ENCODE measurements at places on chromosomes 13 and 19.

DNA sequence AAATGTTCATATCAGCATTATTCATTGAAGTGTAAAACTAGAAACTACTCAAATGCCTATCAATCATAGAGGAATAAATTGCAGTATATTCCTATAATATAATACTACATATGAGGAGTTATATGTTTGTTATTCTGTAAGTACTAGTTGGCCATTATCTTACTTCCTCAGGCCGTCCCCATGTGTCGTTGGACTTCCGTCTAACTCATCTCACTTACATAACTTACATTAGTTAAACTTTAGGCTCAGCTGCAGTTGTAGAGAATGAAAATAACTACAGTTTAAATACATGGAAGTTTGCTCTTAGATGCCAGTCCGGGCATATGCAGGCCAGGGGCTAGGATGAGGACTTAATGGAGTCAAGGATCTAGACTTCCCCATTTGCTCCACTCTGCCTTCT lies 8.6 kb upstream of the EPSTI1 start:
- DNase-seq: no peak

DNA sequence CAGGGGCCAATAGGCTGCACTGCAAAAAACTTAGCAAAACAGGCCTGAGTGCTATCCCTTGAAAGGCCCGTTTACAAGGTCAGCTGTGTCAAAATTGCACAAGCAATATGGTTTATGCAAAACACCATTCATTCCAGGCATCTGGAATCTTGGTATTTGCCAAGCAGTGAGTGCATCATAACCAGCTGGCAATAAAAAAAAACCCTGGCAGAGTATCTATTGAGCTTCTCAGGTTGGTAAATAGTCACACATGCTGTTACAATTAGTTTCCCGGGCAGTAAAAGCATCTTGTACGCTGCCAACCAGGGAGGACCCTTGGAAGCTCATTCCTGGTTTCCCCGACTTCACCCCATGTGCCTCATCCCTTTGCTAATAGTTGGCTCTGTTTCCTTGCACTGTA lies 21.3 kb downstream of the ZNF77 start:
- DNase-seq: peak; percentile 82

- DNase-seq: peak; percentile 88
Observed at GRCh38 chr19:51327066-51328001, 14.6 kb downstream of the VSIG10L start.

DNA sequence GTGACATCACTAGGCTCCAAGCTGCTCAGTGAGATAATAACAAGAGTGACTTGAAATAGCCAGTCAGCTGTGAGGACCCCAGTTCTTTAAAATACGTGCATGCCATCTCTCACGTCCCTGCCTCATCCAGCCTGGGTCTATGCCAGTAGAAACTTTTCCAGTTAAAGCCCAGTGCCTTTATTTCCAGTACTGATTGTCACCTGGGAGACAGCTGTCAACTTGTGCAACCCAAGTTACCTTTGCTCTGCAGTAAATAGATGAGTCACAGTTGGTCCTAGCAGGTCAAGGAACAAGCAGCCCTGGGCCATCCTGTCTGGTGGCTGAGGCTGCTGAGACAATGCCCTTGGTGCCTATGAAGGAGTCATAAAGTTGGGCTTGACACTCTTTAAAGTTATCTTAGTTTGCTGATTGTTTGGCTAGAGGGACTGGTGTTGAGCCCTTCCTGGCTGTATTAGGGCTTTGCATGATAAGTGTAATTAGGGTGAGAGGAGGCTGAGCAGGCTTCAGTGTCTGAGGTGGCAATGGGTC lies 228.7 kb downstream of the LACC1 start:
- DNase-seq: no peak

GRCh38 chr13:111252446-111253364 lies 67.7 kb upstream of the TEX29 start:
- peak; percentile 73 for DNase-seq

DNA sequence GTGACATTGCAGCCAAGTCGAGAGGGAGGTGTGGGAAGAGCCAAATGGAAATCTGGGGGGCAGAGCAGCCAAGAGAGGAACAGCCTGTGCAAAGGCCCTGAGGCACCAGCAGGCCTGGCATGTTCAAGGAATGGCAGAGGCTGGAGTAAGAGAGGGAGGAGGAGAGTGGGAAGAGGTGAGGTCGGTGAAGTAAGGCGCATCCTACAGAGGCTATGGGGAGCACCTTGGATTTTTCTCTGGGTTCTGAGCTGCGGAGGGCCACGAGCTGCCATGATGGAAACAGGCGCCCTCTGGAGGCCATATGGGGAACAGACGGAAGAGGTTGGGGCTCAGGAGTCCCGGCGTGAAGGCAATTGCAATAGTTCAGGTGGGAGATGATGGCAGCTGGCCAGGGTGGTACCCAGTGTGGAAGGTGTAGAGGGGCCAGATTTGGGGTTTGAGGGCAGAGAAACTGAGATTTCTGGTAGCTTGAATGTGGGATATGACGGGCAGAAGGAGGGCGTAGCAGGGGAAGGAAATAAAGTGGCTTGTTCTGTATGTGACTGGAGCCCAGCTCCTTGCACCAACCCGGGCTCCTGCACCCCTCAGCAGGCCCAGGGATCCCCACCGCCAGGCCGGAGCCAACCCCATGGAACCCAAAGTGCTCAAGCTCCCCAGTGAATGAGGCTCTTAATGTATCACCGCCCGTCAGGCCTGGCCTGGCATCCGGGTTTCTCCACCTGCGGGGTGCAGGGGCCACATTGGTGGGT lies 20.5 kb upstream of the STRN4 start:
- DNase-seq: no peak

GRCh38 chr13:100439247-100439970 lies 149.2 kb downstream of the GGACT start:
- DNase-seq: no peak

DNA sequence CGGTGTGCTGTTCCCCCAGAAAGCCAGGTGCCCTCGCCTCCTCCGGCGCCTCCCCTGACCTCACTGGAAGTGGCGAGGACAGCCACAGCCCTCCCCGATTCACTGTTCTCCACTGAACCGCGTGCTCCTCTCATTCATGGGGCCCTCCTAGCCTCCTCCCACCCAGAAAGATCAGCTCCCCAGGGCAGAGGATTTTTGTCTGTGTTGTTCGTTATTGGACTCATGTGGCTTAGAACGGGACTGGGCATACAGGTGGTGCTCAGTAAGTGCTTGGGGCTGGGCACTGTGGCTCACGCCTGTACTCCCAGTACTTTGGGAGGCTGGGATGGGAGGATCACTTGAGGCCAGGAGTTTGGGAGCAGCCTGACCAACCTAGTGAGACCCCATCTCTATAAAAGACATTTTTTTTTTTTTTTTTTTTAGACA lies 3.8 kb downstream of the PRTN3 start:
- DNase-seq: no peak

- no peak for DNase-seq
Observed at GRCh38 chr19:15516363-15516762, 8.0 kb downstream of the CYP4F22 start.

DNA sequence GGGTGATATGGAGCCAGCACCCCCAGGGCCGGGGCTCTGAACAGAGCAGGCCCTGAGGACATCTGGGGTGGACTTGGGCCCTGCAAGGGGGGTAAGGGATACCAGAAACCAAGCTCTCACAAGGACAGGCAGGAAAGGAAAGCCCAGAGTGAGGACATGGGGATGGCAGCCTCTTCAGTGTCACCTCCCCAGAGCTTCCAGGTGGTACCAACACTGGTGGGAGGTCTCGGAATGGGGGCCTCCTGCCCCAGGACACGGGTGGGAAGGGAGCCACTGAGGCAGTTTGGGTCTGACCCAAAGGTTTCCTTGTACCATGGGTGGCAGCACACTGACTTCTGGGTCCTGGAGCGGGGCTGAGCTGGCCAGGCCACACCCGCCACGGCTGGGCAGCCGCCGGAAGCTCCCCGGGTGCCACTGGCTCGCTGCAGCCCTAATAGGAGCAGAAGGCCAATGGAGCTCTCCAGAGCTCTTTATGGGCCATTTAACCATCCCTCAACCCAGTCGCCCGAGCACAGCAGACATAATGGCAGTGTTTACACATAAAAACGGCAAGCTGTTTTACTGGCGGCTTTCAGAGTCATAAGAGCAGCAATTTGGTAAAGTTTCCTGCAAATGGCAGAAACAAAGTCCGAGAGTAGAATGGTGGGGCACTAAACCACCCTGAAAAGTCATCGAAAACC lies 59.3 kb downstream of the PEPD start:
- no peak for DNase-seq

GRCh38 chr13:51113969-51114368 lies 2.9 kb upstream of the C13orf42 start:
- DNase-seq: no peak

DNA sequence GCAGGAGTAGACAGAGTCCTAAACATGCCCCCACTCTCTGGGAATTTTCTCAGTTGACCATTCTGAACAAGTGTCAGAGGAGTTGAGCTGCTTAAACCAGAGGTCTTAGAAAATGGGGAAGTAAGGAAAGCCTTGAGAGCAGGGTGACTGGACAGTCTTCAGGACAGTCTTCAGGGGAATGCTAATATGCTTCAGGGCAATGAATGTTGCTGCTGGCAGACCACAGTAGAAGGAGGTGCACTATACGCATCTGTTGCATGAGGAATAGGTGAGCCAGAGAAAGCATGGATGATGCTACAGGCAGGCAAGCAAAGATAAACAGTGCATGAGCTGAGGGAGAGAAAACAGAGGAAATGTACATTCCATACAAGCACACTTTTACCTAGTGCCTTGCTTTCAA lies 196.6 kb upstream of the GPR12 start:
- DNase-seq: no peak

DNA sequence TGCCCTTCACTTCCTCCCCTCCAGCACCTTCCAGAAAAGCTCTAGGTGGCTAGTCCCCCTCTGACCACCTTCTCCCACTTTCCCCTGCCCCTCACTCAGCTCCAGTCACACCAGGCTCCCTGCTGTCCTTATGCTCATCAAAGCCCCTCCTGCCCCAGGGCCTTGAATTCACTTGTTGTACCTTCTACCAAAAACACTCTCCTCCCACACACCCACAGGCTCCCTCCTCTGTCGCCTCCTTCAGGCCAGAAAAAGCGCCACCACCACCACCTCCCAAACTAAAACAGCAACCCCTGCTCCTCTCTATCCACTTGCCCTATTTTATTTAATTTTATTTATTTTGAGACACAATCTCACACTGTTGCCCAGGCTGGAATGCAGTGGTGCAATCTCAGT lies 4.8 kb upstream of the CEACAM16 start:
- no peak for DNase-seq

DNA sequence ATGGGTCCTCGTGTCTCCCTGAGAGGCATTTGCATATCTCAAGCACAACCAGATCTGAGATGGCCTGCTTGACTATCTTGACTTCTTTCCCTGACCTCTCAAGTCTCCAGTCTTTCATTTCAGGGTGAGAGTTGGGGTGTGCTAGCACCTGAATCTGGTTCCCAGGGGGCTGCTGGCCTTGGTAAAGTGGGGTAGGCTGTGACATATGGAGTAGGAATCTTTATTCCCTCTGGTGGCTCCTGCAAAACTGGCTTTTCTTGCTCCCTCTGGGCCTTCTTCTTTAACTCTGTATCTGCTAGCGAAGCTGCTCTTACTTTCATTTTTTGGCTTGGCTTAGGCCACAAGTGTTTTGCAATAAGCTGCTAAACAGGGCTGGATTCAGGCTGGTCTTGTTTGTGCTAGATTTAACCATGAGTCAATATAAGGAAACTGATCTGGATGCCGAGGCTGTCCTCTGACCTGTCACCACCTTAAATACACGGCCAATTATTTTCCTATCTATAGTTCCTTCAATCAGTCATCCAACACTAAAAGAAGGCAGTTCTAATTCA lies 42.3 kb downstream of the ZNF493 start:
- no peak for DNase-seq

- no peak for DNase-seq
Observed at GRCh38 chr13:97171136-97171535, 51.0 kb upstream of the MBNL2 start.

GRCh38 chr13:112220925-112221324 lies 154.0 kb downstream of the SOX1 start:
- DNase-seq: no peak

DNA sequence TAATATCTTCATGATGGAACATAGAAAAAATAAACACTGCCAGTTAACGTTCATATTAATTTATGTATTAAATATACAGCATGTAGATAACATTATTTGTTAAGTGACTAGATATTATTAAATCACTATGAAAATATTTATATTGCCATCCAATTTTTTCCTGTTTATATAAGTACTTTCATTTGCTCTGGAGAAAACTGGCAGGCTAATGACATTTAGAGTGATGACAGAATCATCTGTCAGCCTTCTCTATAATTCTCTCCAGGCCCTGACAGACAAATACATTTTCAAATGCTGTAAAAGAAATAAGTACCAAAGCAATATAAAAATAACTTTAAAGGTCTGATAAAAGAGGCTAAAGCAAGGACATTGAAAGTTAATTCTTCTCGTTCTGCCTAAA lies 2556.7 kb upstream of the PCDH20 start:
- DNase-seq: no peak

DNA sequence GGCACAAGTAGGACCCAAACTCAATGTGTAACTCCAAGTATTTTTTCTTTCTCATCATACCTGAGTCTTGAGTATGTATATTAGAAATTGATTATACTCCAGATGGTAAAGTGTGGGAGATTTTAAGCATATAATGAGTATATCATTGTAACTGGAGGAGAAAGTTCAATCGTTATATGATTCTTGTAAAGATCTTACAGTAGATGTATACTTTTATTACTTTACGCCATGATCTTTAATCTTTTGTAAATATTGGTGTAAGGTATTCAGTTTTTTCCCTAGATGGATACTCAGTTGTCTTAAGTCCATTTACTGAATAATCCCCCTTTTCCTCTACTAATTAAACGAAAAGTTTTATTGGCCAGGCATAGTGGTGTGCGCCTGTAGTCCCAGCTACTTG lies 25.2 kb downstream of the PAN3 start:
- no peak for DNase-seq

DNA sequence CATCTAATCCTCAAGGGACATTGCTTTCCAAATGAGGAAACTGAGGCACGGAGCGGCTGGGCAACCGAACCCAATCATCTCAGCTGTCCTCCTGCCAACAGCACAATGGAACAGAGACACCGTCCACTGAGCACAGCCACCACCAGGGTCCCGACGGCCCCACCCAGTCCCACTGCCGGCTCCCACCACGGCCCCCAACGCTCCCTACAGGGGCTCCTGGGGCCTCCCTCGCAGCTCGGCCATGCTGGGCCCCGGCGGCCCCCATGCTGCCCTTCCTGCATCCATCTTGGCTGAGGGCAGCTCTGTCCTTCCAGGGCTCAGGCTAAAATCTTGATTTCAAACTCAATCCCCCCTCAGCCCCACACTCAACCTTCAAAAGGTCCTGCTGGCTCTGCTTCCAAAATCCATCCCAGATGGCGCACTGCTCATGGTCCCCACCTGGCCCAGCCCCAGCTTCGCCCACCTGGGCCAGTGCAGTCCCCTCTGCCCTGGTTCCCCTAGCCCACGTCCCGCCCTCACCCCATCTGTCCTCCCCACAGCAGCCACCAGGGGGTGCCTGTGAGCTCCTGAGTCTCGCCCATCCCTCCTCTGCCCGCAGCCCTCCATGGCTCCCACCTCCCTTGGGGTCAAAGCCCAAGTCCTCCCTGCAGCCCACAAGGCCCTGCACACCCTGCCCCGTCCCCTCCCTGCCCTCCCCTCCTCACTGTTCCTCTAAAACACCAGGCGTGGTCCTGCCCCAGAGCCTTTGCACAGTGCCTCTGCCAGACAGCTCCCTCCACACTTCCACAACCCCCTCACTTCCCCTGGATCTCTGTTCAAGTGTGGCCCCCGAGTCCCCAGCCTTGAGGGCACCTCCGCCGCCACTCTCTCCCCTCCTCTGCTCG lies 7.9 kb downstream of the PIP5K1C start:
- DNase-seq: peak; percentile 46

All from AG20443 (cell line).